ENCODE measurements at places on chromosomes 7 and 10.

GRCh38 chr10:91528768-91529167 lies 104.1 kb downstream of the PPP1R3C start:
- DNase-seq: no peak

DNA sequence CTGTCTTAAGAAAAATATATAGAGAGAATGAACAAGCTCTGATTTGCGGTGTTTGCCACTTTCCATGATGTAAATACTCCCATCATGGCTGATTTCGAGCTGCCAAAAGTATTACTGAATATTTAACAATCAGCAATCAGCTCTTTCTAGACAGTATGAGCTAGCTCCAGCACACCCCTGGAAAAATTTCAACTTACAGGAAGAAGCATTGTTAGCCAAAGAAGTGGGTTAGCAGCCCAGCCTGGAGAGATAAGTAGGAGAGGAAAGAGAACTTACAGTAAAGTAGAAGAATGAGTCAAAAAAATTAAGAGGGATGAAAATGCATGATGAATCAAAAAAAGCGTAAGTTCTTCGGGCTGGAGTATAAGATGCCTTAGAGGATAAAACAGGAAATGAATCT lies 60.6 kb upstream of the ANK3 start:
- no peak for DNase-seq

GRCh38 chr7:39587393-39587792 lies 21.2 kb downstream of the YAE1 start:
- DNase-seq: no peak

GRCh38 chr10:101136007-101136707 lies 5.1 kb downstream of the TLX1 start:
- no peak for DNase-seq

- no peak for DNase-seq
These were observed 65.0 kb downstream of the DNAJC12 start for GRCh38 chr10:67772894-67773511.

- DNase-seq: no peak
These were observed 43.6 kb upstream of the CARD11 start for GRCh38 chr7:3087243-3087755.

GRCh38 chr7:151637781-151638261 lies 118.1 kb upstream of the RHEB start:
- no peak for DNase-seq

DNA sequence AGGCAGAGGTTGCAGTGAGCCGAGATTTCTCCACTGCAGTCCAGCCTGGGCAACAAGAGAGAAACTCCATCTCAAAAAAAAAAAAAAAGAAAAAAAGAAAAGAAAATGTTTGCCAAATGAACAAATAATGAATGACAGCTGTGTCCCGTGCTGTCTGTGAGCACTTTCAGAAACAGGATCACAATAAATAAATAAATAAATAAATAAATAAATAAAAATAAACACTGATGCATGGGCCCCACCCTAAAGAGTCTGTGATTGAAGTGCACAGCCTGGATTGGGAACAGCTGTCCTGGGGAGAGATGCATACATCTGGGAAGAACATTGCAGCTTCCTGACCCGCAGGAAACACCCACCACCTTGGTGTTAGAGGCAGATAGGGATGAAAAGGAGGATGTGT lies 123.6 kb downstream of the NPTX2 start:
- DNase-seq: no peak

DNA sequence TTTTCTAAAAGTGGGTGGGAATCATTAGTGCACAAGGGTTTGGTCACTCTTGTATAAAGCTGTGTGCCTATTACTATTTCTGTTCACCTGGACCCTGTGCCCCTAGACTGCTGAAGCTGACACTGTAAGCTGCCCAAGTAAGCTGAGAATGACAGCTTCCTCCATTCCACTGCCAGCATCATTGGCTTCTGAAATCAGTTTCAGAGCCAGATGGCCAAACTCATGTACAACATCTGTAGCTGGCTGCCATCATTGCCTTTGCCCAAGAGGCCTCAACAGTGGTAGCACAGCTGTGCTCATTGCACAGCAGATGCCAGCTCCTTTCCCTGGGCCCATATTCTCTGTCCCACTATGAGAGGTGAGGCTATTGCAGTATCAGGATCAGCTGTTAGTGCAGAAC lies 165.7 kb downstream of the CPEB3 start:
- DNase-seq: no peak

- DNase-seq: no peak
These were observed 11.4 kb downstream of the INHBA start for GRCh38 chr7:41691286-41692190.

DNA sequence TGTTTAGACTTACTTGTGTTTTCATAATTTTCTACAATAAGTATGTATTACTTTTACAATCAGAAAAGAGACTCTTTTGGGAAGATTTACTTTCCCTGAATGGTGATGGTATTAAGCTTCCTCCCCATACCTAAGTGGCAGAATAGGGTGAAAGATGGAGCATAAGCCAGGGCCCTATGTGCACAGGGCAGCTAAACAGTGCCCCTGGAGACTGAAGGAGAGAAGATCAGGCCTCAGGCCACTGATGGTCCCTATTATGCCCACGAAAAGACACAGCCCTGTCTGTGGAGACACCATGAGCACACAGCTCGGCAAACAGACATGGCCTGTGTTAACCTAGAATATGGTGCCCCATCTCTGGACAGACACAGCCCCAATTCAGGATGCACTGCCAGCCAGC lies 139.4 kb downstream of the OAT start:
- DNase-seq: no peak

- no peak for DNase-seq
These were observed 13.3 kb downstream of the CYP2W1 start for GRCh38 chr7:996079-996872.

GRCh38 chr10:80313523-80313922 lies 24.1 kb upstream of the MAT1A start:
- DNase-seq: no peak

DNA sequence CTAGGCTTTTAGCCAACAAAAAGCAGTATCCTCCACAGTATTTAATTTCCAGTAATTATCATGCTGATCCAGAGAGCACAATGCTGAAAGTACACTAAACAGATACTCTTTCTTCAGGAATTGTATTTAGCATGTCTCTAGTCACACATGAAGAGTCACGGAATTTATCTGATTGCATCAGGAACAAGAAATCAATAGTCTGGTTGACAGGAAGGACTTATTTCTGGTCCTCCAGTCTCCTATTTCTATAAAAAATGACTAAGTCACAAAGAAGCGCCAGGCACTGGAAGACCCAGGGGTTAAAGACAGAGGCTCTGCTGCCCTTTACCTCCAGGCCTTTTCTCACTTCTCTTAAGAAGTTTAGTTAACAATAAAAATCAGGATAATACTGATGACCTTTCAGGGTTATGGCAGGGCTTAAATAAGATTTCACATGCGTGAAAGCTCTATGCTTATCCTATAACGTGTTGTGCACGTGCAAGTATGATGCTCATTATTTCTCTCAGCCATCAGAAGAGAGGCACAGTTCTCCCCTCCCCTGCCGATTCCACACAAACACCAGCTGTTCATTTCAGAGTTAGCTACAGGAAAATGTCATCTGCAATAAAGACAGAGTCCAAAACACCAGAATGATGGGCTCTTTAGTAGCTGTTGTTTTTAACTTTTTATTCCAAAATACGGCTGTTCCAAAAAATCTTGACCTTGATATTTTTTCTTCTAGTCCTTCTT lies 36.9 kb downstream of the SLC26A4 start:
- DNase-seq: no peak

- no peak for DNase-seq
These were observed 35.3 kb downstream of the RASGEF1A start for GRCh38 chr10:43231523-43232078.

DNA sequence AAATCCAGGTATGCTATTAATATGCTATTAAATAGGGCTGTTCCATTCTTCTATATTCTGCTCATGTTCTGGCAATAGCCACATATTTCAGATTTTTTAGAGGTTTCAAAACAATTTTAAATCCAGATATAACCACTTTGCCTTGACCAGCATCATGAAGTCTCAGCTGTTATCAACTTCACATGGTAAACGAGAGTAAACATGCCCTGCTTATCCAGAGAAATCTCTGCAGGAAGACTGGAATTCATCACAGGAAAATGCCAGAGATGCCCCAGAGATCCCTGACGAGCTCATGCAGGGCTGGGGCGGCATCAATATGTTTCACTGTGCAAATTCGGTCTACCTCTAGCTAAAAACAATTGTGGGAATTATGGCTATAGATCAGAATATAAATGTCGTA lies 126.5 kb downstream of the FANK1 start:
- no peak for DNase-seq

GRCh38 chr7:620056-620455 lies 100.4 kb upstream of the PDGFA start:
- DNase-seq: no peak
